HT1080 (cell line): ENCODE measurements at places on chromosomes 5 and 9.

GRCh38 chr9:87840134-87840533 is 42.5 kb upstream of the SPATA31E1 start:
- DNase-seq = no peak

GRCh38 chr9:84067821-84068220 is 87.2 kb downstream of the RMI1 start:
- no peak for DNase-seq

DNA sequence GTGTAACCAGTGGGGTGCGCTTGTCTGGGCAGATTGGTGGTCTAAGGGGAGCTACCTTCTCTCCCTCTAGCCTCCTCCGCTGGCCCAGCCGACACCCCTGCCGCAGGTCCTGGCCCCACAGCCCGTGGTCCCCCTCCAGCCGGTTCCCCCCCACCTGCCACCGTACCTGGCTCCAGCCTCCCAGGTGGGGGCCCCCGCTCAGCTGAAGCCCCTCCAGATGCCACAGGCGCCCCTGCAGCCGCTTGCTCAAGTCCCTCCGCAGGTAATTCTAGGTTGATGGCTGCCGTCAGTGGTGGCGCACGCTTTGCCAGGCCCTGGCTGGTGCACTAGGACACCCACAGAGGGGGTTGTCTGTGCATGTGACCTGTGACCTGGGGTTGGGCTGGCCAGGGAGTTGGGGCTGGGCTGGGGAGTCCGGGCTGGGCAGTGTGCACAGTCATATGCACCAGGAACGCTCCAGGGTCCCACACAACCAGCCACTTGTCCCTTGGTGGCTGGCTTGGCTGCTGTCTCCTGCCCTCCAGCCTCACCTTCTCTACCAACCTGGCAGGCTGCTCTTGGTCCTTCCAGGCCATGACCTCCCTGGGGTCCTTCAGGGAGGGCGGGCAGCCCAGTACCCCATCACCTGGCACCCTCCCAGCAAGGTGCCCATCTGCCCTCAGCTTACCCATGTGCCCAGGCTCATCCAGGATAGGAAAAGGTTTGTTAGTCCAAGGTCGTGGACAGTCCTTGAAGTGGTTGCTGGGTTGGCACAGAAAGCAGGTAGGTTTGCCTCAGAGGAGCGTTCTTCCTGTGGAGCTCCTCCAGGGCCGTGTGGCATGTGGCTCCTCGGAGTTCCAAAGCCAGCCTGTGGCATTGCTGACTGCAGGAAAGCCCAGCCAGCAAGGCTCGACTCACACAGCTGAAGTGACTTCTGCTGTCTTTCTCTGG is 73.2 kb downstream of the WNK2 start:
- DNase-seq = no peak

DNA sequence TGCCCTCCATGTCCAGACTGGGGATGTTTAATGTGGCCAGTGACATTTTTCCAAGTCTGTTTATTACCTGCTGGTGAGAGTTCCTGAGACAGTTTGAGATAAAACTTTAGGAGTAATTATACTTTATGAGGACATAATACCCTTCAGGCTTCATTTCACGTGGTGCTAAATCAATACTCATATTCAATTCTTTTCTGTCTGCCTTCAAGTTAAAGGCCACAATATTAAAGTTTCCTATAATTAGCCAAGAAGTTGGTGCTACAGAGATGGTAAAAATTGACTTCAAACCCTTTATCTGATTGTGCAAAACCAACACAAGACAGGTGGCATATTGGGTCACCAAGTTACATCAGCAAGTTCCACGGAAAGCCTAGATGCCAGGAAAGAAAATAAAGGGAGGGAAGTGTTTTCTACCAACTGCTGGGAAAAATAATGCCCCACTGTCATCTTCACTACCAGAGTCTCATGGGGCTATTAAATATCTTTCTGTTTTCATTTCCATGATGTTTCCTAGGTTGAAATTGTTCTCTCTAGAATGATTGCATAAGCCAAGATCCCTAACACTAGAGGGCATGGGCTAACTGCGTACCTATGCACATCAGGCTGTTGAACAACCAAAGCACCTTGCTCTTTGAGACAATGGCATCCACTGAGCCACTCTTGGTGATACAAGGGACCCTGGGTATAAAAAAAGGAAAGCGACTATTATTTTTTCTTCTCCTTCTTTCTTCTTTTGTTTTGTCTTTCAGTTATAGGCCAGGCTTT is 68.7 kb downstream of the INSYN2B start:
- DNase-seq = no peak

DNA sequence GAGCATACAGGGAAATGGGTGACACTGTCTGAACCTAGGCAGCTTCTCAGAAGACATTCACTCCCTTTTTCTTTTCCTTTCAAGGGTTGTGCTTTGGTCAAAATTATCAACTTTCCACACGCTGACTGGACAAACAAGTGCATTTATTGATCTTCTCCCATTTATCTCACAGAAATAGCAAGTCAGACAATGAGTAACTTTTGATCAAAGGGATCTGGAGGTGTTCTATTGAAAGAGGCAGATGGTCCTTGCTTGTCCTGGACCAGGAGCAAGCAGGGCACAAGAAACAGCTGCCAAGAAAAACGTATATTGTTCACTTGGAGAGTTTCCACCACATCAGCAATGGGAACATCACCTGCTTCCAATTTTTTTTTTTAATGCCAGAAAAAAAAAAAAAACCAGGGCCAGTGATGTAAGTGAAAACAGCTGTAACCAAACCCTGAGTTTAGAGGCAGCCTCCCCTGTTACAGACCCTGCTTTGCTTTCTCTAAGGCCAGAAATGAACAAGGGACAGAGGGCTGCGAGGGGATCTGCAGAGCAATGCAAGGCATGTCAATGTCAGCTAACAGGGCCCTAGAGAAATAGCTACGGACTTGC is 79.8 kb downstream of the NIPSNAP3B start:
- no peak for DNase-seq

DNA sequence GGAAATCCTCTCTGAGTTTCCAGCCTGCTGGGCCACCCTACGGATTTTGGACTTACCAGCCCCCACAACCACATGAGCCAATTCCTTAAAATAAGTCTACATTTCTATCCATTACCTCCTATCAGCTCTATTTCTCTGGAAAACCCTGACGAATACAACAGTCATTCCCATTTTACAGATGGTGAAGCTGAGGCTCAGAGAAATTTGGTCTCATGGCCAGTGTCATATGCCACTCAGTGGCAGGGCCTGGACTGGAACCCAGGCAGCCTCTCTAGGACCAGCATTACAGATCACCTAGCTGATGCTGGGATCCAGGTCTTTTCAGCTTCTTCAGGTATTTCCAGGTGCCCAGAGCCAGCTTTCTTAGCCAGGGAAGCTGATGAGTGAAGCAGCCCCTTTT is 45.0 kb upstream of the SH3PXD2B start:
- DNase-seq = no peak

GRCh38 chr9:110088099-110088498 is 119.9 kb downstream of the C9orf152 start:
- DNase-seq = no peak

DNA sequence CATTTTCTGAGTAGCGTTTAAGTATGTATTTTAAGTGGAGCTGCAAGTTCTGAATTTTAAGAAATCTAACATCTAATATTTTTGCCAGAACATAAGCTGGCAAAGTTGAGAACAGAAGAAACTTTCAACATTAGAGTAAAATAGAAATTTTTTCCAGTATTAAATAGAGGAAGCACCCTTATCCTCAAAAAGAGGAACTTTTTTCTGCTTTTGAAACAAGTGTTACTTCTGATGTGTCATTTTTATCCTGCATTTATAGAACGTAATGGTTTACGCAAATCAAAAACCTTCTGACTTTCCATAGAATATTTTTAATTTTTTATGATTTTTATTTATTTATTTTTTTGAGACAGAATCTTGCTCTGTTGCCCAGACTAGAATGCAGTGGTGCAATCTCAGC is 21.8 kb downstream of the ZBED3 start:
- no peak for DNase-seq

DNA sequence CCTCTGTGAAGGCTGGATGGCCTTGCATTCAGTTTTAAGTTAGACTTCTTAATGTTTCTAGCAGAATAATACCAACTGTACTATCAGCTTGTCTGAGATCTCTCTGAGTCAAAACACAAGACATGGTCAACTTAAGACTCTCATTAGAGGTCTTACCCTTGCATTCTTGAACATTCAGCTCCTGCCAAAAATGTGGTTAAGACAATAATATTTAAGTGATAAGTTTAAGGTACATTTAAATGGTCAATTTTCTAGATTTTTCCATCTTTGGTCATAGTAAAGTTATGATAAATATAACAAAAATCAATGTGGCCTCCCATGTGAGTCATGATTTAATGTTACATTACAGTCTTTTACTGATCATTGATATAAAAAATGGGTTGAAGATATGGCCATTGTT is 75.0 kb downstream of the NR2F1 start:
- no peak for DNase-seq

DNA sequence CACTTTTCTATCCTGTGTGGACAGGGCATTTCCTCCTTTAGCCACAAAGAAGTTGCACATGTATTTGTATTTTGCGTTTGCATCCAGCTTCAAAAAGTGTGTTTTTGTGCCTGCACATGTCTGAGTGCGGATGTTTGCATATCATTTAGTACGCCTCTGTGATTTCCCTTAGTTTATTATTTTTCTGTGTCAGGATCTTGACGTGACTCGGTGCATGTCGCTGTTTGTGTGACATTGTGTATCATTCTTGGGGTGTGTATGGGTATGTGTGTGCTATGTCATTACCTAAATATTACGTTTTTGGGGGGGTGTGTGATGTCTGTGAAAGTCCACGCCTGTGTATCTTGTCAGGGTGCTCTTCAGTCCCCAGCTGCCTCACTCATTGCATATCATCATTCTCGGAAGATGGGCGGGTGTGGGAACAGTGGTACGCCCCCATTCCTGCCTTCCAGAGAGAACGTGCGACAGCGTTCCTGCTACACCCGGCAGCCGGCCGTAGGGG is 416 bp upstream of the PAIP2 start:
- no peak for DNase-seq

GRCh38 chr5:146919304-146919703 is 40.7 kb upstream of the PPP2R2B start:
- DNase-seq = no peak

DNA sequence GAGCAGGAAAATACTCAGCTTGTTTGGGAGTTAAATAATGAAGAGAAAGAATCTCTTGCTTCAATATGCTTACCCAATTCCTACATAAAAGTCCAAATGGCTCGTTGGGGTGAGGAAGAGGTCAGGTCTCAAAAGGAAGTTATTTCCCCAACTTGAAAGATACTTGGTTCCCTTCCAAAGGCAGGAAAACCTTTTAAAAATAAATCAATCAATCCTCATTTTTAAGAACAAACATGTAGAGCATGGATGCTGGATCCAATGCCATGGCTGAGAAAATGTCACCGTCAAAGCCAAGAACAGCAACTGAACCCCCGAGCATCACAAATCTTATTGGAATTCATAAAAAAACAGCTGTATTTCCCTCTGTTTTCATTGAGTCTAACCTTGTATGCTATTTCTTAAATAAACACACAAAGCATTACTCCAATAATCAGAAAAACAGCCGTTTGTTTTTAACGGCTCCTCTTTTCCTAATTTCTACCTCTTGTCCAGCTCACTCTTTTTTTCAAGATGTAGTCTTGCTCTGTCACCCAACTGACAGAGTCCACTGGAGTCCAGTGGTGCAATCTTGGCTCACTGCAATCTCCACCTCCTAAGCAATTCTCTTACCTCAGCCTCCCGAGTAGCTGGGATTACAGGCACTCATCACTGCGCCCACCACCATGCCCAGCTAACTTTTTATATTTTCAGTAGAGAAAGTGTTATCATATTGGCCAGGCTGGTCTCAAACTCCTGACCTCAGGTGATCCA is 140.7 kb downstream of the GNA14 start:
- DNase-seq = no peak

DNA sequence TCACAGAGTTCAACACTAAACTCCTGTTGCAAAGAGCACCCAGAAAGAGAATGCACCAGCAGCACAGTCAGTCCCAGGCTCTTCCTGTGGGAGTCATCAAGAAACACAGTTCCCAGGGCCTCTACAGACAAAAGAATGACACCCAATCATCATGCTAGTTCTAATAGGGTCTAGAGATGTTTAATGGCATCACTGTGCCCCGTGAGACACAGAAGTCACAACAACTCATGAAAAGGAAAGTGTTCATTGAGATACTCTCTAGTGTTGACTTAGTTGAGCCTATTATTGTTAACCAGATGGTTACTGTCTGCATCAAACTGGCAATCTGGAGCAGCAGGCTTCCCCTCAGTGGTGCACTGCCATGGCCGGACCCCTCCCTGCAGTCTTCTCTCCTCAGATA is 1.6 kb downstream of the KLHL3 start:
- no peak for DNase-seq
